Activated T-helper 9 cell treated with anti-CD3 and anti-CD28 coated beads, Interleukin-2, amount 50 U/mL, for 16 hours (primary cell): ENCODE measurements at places on chromosomes 7 and 10.

GRCh38 chr7:81516898-81517297 is 252.9 kb downstream of the HGF start:
- DNase-seq = no peak

- DNase-seq = no peak
These were observed 51.0 kb downstream of the CPED1 start for GRCh38 chr7:121039510-121039822.

GRCh38 chr7:152979376-152979775 is 219.8 kb downstream of the ACTR3B start:
- no peak for DNase-seq

DNA sequence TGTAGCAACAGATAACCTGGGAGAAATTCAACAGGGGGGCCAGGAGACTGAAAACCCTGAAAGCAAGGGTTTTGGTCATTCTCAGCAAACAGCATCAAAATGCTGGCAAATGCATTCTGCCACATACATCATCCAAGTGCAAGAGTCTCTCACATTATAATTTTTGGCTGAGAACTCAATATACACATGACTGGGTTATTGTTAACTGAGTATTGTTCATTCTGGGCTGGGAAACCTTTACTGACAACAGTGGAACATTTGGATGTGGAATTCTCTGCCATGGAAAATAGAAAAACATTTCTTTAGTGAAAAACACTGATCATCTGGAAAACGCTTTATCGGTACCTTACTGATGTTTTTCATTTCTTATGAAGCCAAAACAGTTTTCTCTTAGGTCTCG is 73.1 kb upstream of the MET start:
- no peak for DNase-seq

- no peak for DNase-seq
These were observed 94.3 kb downstream of the SIRT1 start for GRCh38 chr10:67978749-67979148.

DNA sequence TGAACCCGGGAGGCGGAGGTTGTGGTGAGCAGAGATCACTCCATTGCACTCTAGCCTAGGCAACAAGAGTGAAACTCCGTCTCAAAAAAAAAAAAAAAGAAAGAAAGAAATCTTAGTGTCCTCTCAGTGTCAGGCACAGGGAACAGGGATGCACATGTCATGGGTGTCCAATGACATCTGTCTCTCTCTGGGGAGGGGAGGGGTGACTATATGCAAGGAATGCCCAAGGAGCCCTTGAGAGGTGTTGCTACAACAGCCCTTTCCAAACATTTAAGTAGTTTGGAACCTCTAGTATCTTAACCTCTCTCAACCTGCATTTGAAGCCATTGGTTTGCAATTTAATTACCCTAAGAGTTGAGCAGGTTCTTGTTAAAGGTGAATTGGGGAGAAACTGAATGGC is 28.9 kb downstream of the PDLIM1 start:
- DNase-seq = no peak

DNA sequence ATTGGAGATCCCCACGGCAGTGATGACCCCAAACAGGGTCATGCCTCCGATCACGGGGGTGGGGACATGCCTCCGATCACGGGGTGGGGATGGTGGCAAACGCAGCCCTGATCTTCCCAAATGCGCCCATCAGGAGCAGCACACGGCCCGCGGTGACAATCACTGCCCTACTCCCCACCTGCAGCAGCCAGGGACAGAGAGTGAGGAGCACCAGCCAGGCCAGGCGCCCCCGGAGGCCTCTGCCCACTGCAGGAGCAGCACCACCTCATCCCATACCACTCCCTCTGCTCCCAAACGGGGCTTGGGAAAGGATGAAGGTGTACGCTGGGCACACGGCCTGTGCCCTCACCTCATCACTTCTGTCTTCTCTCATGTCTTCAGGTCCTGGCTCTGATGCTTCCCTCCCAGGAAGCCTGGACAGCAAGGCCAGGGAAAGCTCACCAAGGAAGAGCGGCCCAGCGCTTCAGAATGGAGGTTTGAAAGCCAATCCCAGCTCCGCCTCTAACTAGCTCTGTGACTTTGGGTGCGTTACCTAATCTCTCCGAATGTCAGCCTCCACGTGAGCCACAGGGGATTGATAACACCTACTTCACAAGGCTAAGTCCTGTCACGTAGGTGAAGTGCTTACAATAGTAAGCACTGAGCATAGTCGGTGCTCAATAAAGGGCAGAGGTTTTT is 37.1 kb downstream of the STRA8 start:
- DNase-seq = no peak

DNA sequence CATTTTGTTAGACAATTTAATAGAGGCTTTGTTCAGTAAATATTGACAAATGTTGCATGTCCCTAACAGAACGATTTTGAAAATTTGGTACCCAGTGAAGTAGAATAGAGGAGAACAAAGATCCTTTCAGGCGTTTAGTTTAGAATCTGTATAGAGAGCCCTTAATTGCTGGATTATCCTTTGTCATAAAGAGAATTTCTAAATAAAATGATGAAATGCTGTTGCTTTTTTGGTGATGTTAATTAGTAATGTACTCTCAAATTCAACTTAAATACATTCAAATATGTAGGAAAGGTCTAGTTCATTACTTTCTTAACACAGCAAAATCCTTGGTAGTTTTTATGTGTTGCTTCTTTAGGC is 1.2 kb downstream of the LUC7L2 start:
- DNase-seq = no peak

DNA sequence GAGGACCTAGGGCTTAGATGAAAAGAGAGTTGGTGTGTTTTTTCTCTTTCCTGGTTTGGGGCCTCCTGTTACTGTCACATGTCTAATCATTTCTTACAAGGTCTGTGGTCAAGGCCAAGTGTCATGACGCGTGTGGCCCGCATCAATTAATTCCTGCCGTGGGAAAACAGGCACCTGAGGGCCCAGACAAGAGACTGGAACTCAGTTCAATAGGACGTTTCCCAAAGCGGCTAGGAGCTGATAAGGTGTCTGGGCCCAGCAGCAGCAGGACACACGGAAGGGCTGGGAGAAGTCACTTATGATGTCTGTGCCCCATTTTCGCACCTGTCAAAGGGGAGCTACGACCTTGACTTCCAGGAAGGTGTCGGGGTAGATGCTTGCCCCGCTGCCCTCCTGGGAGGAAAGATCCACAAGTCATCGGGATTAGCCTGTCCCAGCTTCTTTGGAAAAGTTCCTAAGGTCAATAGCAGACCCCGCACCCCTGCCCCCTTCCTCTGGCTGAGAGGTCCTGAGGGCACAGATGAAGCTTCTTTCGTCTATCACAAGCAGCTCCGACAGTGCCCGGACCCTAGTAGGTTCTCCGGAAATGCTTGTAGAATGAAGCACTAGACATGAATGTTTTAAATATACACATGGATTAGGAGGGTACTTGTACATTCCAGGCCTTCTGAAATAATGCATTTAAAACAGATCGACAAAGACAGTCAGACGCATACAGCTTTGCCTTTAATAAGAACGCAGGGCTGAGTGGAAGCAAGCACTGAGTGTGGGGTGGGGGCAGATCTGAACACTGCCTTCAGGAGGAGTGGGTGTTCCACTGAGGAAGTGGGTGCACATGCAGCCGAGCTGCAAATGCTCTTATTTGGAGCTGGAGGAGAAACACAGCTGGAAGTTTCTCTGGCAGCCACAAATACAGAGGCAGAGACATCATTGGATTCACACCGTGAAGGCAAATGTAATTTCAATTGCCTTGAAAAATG is 237.5 kb upstream of the GRB10 start:
- no peak for DNase-seq

DNA sequence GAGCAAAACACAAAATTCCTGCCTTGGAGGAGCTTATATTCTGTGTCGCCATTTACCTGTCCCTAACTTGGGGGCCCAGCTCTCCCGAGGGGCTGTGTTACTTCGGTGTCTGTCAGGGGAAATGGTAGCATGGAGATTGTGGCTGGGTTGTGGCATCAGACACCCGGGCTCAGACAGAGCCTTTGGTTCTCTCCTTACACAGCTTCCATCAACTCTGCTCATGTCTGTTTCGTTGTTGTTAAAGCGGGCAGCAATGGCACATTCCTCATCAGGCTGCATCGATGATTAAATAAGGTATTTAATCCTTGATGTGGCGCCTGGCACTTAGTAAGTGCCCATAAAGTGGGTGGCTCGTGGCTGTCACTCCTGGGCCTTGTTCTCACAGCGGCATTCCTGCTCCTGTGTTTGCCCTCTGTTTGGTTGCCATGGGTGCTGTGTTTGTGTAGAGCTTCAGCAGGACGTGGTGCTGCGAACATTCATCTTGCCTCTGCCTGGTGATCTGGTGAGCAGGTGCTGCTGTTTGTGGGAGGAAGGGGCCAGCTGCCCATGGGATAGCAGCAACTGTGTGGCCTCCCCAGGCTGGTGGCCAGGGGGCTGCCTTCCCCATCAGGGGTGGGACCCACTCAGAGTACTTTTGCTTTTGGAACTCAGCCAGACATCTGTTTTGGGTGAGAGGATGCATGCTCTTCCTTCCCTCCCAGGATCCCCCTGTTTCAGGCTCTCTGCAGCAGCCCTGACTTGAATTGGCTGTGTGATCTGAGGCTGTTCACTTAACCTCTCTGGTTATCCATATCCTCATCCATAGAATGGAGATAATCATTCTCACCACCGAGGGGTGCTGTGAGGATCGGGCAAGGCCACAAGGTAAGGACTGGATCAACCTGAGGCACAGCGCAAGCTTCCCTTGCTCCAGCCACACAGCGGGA is 207.2 kb upstream of the SVIL start:
- no peak for DNase-seq

DNA sequence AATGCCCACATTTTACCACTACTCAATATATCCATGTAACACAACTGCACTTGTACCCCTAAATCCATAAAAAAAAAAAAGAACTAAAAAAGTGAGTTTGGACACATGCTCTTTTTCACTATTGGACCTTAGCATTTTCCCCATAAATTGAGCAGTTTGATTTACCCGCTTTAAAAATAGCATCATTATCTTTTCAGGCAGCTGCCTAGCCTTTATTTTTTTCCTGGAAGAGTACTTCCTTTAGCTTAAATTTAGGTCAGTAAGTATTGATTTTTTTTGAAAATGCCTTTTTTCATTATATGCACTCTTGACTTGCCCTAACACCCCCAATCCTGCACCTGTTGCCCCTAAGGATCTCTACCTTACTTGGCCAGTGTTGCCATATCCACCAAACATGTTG is 5.3 kb upstream of the NT5C3A start:
- no peak for DNase-seq

DNA sequence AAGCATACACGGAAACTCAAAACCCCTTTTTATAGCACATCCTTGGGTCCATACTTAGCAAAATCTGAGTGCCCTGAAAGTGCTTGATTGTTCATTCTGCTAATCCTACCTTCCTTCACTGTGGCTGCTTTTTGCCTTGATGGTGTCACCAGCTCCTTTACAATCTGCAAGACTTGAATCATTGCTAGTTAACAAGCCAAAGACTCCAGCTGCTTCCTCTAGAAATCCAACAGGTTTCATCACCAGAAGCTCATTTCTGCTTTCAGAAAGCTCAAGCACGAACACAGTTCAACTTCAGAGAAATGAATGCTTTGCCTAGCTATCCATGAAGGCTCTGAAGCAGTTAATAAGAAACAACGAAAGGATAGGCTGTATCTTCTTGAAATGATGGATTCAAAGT is 38.0 kb downstream of the USP6NL start:
- no peak for DNase-seq

DNA sequence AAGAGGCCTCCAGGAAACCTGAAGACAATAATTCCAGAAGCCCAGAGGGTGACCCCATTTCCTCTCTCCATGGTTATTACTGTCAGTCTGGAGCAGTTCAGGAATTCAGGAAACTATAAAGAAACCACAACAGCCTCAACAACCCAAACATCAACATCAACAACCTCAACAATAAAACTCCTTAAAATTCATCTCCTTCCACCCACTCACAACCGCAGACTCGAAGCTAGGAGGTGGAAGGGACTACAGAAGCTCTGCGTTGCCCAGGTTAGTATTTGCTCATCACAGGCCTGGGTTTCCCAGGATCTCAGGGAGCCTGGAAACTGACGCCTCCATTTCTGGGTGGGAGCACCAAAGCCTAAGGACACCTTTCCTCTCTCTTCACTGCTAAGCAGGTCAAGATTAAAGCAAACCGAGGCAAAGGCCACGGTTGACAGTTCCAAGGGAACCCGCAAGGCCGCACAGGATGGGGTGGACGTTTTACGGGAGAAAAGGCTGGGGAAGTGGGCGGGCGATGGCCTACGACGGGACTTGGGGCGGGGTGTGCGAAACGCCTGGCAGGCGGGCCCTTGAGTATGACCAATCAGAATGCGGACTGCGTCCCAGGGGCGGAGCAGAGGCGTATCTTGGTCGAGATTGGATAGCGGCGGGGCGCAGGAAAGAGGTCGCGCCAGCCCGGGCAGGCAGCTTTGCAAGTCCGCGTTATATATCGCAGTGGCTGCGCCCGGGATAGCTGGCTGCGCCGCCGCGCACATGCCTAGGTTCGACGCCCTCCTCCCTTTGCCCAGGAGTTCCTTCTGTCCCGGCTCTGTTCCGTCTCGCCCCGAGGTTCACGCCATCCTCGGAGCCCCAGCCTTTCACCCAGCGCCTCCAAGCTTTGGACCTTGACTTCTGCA is at the start of gene ELOVL3:
ELOVL3 (plus strand) TSS at position 654 of the 896 bp plus-strand sequence. CDS start 250 bp downstream, outside the sequence.
- DNase-seq = peak; percentile 75

DNA sequence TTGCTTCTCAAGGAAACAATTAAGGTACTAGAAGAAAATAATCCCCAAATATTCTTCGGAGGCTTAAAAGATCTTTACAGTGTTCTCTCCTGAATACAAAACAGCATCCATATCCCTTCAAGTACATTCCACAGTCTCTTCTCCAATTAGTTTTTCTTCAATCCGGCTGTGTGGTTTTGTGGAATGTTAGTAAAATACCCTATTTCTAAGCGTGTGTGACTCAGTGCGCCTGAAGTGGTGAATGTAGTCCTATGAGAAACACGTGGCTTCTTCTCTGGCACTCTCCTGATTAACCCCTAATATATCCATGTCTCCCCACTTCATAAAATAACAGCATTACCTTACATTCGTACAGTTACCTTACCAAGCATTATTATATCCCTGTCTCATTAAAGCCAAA is 570.2 kb downstream of the ARL4A start:
- DNase-seq = no peak

DNA sequence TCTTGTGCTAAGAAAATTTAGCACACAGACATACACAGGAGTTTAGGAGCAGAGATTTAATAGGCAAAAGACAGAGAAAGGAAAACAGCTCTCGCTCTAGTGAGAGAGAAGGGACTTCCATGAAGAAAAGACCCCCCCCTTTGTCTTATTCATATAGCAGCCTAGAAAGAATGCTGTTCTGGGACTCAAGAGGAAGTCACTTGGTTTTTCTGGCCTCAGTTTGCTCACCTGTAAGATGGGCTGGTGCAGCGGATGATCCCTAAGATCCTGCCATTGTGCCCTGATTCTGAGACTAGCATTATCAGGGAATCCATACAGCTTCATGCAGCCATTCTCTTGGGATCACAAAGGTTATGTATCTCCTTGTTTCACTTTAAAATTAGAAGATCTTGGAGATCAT is 42.7 kb downstream of the LYZL2 start:
- DNase-seq = no peak

DNA sequence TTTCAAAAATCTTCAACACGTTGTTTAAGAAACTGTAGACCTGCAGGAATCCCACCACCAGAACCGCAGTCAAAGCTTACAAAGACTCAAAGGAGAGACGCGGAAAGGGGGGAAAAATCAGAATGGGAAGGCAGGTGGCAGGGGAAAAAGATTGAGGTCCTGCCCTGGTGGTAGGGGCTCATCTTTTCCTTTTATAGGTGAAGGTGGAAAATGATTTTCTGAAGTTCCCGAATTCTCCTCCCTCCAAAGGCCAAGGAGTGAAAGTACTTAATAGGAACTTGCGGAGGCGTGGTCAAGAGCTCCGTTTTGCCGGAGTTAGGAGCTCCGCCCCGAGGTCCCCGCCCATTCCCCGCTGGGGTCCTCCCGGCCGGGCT is 724 bp downstream of the BBIP1 start:
- DNase-seq = peak; percentile 79
